GM12892 (cell line): ENCODE measurements at places on chromosomes 11 and 22.

DNA sequence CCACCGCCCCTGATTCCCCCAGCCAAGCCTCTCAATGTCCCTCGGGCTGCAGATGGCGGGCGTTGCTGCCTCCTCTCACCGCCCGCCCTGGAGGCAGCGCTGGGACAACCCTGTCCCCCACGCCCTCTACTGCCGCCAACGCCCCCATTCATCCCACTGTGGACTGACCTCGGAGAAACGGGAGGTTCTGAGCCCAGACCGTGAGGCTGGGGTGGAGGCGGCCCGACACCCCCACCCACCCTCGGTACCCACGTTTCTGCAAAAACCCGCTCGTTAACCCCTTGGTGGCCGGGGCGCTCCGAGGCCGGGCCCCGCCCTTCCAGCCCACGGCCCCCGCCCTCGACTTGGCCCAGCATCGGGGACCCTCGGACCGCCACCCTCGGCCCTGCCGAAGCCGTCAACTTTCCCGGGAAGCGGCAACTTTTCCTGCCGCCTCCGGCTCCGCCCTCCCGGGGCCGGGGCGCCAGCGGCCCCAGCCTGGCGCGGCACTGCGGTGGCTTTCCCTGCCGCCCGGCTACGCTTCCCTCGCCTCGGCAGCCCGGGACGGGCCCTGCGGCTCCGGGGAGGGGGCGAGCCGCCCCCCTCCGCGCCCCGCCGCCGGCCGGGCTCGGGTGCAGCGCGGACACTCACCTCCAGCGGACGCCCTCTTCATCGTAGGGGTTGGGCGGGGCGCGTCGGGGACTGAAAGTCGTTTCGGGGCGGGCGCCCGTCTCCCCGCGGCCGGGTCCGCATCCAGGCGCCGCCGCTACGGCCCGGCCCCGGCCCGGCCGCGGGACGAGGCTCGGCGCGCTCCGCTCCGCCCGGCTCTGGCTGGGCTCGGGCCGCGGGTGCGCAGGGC, 458 bp downstream of the RTN4R start:
- no peak for DNase-seq

- no peak for DNase-seq
Measured at GRCh38 chr22:49291781-49292180, 535.9 kb downstream of the BRD1 start.

- DNase-seq: no peak
Measured at GRCh38 chr11:103497268-103497667, 388.0 kb downstream of the DYNC2H1 start.

- no peak for DNase-seq
Measured at GRCh38 chr11:107916671-107917241, 11.5 kb upstream of the RAB39A start.

GRCh38 chr11:117315285-117316196, 515 bp downstream of the BACE1 start:
- DNase-seq: no peak

- no peak for DNase-seq
Measured at GRCh38 chr11:100484948-100485347, 202.1 kb upstream of the ARHGAP42 start.

DNA sequence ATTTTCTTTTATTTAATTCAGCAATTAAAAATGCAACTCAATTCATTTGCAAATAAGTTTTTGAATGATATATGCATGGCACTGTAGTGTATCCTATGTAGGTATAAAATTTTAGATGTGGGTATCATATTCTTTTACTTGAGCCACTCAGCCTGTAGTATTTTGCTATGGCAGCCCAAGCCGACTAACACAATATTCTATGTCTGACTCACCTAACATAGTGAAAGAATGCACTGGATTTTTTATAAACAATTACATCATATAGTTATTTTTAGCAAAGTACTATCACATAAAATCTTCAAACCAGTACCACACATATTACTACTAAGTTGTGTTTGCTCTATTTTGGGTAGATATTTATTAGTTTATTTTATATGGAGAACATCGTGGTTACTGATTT, 21.9 kb upstream of the GRIA4 start:
- no peak for DNase-seq

DNA sequence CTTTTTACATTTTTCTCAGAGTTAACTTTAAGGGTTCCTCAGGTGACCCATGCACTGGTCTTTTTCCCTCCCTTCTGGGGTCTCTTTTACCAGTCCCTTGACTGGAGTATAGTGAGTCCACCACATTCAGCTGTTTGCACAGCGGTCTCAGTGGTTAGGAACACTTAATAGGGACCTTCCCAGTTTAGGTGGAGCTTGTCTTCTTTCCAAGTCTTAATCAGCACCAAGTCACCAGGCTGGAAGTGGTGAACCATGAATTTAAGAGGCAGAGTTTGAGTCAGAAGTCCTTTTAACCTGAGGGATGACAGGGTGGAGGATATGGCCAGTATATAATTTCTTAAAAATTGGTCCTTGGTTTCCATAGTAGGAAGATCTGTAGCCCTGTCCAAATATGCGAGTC, 349.7 kb upstream of the MPPED2 start:
- DNase-seq: no peak

GRCh38 chr11:660681-661444, 23.8 kb downstream of the DRD4 start:
- no peak for DNase-seq

GRCh38 chr11:110298301-110298765, 1.9 kb upstream of the RDX start:
- DNase-seq: no peak

DNA sequence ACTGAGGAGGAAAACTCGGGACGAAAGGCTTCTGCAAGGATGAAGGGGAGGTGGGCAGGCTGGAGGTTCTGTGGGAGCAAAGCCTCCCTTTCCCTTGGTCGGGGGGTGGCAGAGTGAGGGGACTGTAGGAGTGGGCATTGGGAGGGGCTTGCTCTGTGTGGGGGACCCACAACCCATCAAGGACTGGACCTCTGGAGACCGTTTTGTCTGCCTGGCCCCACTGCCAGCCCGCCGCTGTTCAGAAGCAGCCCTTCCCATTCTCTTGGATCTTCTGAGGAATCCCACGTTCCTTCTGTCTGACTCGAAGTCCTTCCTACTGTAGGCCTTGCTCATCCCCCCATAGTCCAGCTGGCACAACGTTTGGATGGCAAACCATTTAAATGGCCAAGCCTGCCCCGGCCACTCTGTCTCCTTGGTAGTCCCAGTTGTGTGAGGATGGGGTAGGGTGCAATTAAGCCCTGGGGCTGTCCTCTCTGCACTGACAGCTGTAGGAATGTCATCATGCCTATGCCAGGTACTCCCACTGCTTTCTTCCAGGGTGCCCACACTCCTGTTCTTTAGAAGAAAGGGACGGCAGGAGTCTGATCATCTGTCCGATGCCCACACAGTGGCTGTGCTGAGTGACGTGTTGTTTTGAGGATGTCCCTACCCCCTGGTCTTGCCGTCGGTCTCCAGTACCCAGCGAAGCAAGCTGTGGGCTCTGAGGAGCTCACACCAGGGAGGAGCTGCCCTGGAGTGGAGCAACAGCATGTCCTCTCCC, 17.0 kb upstream of the NECTIN1 start:
- no peak for DNase-seq

DNA sequence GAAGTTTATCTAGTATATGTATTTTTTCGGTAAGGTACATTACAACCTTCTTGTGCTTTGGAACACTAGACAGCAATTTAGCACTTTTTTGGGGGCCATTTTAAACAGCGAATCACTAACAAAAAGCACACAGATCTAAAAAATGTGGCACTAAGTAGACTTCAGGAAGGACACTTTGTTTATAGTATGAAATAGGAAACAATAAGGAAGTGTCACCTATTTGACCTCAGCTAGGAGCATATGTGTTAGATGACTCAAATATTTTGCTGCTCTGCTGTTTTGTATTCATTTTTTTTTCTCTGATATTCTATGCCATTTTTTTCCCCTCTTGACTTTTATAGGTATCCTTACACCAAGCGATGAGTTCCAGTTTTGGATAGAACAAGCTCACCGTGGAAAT, 5.6 kb downstream of the DYNC2H1 start:
- DNase-seq: no peak

DNA sequence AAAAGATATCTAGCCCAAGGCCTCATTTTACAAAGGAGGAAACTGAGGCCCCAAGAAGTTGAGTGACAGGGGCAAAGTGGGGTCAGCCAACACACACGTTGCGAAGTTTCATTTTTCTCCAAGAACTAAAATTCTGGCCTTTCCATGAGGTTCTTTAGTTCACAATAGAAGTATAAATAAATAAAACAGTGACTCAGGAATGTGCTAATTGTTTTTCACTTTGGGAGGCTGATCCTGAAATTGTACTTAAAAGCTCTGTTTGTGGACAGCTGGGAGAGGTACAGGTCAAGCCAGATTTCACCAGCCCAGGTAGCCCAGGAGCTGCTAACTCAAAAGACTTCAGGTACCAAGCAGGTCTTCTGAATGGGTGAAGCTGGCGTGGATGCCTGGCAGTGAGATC, 105.2 kb downstream of the TRAF6 start:
- DNase-seq: no peak

GRCh38 chr22:30506507-30506968, 1.0 kb upstream of the SEC14L4 start:
- no peak for DNase-seq

GRCh38 chr11:112073941-112074811, at the start of the genes NKAPD1 and PIH1D2:
NKAPD1 (plus strand) TSS chr11:112074299; CDS start chr11:112075575, 1,276 bp downstream.
PIH1D2 (minus strand) TSS chr11:112074017; CDS start chr11:112073174, 843 bp downstream.
- peak; percentile 57 for DNase-seq

DNA sequence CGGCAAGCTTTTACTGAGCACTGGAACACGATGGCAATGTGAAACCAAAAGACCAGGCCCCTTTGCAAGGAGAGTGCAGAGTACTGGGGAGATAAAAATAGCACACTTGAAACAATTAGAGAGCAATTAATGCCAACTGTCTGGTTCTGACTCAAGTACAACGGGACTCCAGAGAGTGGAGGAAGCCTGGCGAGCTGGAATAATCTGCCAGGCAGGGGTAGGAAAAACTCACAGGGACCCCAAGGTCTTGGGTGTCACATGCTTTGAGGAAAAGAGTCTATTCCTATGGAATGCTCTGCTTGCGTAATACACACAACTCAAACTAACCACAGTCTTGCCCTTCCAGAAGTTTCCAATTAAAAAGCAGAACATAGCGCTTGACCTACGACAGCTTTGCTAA, 113.0 kb upstream of the CLMP start:
- DNase-seq: no peak

GRCh38 chr22:26464312-26464711, 19.3 kb downstream of the HPS4 start:
- DNase-seq: no peak

DNA sequence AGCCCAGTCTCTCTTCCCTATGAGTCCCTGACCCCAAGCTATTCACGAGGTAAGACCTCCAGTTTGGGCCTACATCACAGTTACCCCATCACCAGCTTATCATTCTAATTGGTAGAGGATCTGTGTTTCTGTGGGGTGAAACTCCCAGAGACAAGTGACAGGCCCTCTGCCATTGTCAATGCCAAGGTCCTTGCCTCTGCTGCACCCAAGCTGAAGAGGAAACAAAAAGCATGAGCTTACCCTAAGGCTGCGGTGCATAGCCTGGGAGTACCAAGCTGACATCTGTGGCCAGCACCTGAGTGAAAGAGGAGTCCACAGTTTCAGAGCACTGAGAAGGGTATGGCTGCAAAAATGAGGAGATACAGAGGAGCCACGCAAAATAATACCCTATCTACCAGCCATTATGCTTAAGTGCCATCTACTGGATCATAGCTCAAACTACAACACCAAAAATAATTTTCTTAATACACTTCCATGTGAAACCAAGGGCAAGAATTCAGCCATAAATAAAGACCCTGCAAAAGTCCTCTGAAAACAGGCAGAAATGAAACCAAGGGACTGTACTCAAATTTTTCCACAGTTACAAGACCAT, 62.3 kb upstream of the ANO5 start:
- DNase-seq: no peak

GRCh38 chr11:63933459-63933858, 5.3 kb upstream of the NAA40 start:
- no peak for DNase-seq

GRCh38 chr11:123381817-123382554, 48.1 kb upstream of the GRAMD1B start:
- no peak for DNase-seq

DNA sequence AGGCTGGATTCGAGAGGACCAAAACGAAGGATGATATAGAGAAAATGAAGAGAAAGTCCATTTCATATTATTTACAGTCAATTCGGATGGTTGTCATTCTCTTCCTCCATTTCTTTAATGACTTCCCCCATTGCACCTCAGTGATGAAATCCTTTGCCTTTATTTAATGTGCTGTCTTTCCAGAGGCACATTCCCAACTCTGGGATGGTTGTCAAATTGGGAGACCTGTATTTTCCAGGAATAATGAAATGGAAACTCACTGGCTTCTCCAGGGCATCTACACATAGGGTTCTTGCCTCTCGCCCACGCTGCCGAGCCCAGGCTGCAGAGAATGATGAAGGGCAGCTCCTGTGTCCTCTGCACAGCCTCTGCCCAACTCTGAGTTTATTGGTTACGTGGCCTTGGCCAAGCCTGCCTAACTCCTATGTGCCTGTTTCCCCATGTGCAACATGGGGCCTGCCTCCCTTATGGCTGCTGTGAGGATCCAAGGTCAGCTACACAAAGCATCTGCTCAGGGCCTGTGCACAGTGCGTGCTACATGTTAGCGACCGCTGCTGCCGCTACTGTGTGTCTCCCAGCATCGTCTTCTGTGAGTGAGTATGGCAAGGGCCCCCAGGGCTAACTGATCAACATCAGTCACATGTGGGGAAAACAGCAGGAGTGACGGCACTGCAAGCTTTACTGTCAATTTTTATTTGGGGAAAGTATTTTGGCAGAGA, 81.5 kb upstream of the BID start:
- no peak for DNase-seq
